ENCODE measurements at places on chromosomes 2 and 18.

GRCh38 chr2:200322607-200323006, 16.1 kb downstream of the SPATS2L start:
- no peak for DNase-seq

- no peak for DNase-seq
These were observed 941 bp downstream of the ZAP70 start for GRCh38 chr2:97714084-97714949.

GRCh38 chr2:71216501-71216900, 10.4 kb downstream of the PAIP2B start:
- no peak for DNase-seq

GRCh38 chr2:221465776-221466175, 106.3 kb downstream of the EPHA4 start:
- DNase-seq = no peak

DNA sequence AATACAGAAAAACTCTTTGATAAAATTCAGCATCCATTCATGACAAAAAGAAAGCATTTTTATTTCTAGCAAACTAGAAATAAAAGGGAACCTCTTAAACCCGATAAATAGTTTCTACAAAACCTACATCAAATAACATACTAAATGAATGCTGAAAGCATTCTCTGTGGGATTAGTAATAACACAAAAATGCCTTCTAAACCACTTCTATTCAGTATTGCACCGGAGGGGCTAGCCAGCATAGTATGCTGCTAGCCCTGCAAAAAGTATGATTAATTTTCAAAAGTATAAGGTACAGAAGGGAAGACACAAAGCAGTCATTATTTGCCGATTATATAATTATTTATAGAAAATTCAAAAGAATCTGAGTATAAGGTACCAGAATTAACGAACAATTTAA, 145.2 kb downstream of the DTNB start:
- no peak for DNase-seq

DNA sequence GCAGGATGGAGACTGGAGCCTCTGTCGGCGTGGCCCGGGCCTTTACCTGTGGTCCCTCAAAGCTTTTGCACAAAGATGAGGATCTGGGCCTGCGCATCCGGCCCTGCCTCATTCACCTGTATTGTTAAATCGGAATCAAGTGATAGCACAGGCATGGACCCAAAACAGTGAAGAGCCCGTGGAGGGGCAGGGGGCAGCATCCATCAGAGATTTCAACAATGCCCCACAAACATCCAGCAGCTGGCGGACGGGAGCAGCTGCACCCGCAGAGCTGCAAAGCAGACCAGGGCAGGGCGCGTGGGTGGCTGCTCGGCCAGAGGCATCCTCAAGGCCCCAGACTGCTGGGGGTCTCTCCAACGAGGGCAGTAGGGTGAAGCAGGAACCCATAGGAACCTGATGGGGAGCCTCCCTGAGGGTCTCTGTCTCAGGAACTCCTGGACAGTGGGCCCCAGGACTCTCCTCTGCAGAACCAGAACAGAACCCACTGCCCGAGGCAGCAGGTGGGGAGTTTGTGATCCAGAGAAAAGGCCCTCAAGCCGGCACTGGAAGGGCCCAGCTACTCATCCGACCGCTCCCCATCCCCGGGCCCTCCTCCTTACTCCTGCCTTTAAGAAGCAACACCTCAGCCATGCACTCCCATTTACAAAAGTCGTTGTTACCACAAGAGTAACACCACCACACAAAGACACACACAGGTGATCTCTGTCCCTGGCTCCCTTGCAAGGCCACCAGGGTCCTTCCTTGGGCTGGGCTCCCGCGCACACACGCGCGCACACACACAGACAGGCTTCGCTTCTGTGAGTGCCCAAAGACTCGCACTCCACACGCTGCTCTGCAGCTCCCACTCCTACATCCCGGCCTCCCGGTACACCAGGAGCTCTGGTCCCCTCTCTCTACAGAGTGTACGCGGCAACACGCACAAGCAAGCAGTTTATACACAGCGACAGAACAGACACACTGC, 28.8 kb downstream of the HDAC4 start:
- DNase-seq = no peak

GRCh38 chr2:62398356-62398755, 107.6 kb downstream of the TMEM17 start:
- no peak for DNase-seq

All from stimulated activated CD4-positive, alpha-beta T cell treated with anti-CD3 and anti-CD28 coated beads, TNF-alpha, amount 100 ng/mL, for 48 hours (primary cell).